ENCODE measurements at places on chromosomes 1 and 21.
A peak's percentile ranks its signal among the peaks of the same experiment; 100 is the strongest.

DNA sequence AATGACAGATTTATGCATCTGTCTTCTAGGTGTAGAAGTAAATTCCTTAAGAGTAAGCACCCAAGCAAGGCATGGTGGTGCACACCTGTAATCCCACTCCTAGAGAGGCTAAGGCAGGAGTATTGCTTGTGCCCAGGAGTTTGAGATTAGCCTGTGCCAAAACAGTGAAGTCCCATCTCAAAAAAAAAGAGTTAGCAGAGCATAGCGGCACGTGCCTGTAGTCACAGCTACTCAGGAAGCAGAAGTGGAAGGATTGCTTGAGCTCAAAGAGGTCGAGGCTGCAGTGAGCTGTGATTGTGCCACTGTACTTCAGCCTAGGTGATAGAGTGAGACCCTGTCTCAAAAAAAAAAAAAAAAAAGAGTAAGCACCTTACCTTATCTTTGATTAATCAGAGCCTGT, 15.1 kb upstream of the TIPRL start:
- no peak for DNase-seq

DNA sequence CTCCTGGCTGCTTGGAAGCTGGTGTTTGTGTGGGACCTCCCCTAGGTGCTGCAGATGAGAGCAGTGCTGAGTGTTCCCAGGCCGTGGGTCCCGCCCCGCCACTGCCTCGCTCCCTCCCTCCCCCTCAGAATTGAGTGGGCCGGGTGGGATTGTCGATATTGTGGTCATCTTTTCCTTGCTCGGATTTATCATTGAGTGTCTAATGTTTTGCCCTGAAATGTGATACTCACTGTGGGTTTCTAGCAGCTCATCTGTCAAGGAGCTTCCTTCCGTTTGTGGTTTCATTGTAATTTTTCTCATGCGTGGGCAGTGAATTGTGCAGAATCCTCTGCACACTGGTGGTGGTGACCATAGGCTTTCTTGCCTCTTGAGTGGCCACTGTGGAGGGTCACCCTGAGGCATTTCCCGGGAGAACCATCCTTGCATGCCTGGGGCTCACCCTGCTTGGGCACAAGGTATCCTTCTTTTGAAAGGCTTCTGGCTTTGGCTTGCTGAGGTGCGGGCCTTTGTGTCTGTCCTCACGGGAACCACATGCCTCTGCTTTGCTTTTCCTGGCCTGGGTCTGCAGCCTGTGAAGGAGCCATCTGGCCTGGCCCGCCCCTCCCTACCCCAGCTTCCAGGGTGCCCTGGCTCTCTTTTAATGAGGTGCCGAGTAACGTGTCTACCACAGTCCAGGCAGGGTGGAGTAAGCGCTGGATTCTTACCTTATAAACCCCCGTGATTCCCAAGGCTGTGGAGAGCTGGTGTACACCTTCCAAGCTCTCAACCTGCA, 25.6 kb downstream of the SLX9 start:
- DNase-seq, result peak; percentile 66

- no peak for DNase-seq
These were observed 72.9 kb downstream of the LBR start for GRCh38 chr1:225354906-225355305.

- peak; percentile 17 for DNase-seq
These were observed 7.1 kb upstream of the NSUN4 start for GRCh38 chr1:46333300-46334029.

GRCh38 chr1:181126289-181126688, 37.8 kb downstream of the IER5 start:
- no peak for DNase-seq

DNA sequence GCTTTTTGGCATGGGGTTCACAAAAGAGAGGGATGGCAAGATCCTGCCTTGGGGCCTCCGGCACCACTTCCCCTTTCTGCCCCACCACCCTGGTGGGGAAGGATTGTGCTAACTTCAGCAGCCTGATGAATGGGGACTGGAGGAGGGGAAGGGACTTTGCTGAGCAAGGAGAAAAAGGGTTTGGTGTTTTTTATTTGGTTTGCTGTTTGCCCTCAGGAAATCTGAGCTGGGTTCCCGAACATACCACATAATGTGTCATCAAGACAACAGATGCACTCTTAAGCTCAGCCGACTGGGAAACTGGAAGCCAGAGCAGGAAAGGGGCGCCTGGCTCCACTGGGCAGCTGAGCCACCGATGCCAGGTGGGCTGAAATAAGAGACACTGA, 19.8 kb downstream of the OLFML2B start:
- DNase-seq, result peak; percentile 75

- DNase-seq, result no peak
These were observed 1.4 kb upstream of the NVL start for GRCh38 chr1:224331326-224331725.

GRCh38 chr1:231177226-231177625, 15.4 kb downstream of the TRIM67 start:
- no peak for DNase-seq

DNA sequence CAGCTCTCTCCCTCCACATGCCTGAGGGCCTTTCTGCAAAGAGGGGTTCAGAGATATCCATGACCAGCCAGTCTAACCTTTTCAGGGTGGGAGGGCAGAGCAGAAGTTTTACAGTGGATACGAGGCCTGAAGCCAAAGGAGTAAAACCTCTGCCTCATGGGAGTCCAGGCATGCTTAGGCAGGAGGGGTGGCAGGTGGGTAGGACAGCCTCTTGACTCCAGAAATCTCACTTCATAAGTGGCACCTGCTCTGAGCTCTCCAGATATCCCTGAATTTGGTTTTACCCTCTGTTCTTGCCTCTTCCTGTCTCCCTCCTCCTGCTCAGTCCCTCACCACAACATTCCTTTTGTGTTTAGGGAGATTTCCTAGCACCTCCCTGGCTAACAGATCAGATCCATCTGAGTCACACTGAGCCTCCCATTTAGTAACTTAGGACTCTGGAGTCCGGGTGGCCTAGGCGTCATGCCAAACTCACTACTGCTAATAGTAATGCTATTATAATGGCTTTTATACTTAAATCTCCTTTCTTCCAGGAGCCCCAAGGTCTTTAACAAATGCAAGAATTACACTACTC, 201.0 kb downstream of the HS2ST1 start:
- DNase-seq, result peak; percentile 92

- no peak for DNase-seq
These were observed 36.6 kb downstream of the XCL2 start for GRCh38 chr1:168507231-168507630.

GRCh38 chr21:17921579-17922530, 102.7 kb upstream of the C21orf91 start:
- peak; percentile 91 for DNase-seq

- DNase-seq, result no peak
These were observed 1.7 kb downstream of the EGLN1 start for GRCh38 chr1:231420299-231420958.

DNA sequence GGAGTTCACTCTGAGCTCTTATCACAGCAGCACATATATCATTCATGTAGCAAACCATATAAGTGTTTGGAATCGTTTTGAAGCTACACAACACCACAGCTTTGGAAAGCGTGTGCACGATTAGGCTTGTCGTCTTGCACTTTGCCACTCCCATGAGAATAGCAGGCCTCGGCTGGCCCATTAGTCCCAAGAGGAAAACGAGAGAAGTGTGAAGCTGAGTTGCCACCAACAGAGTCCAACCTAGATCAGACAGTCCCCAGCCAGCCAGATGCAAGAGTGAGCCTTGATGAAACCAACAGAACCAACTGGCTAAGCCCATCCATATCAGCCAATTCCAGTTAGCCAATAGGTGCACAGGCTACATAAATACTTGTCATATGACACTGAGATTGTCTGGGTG, 238.4 kb downstream of the C1orf94 start:
- DNase-seq, result no peak

DNA sequence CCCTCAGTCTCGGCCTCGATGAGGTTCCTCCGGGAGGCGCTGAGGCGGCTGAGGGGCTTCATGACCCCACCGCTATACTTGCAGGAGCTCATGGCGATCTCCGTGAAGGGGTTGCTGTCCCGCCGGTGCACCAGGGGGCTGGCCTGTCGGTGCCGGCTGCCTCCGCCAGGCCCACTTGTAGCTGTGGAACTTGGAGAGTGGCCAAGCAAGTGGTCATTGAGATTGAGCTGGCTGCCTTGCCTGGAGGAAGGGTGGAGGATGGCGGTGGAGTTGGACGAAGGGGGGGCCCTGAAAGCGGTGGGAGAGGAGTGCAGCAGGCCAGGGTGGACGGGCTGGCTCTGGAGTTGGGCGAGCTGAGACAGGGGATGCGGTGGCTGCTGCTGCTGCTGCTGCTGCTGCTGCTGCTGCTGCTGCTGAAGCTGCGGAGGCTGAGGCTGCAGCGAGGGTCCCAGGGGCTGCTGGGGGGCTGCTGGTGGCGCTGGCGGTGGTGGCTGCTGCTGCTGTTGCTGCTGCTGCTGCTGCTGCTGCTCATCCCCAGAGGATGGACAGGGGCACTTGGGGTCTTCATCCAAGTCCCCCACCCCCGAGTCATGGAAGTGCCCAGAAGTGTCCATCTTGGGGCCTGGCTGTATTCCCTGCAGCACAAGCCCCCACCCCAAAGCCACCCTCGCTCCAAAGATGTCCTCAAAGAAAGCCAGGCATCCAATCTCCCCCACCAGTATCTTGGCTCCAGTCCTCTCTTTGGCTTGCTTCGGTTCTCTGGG, 548 bp downstream of the KCNN3 start:
- peak; percentile 22 for DNase-seq

GRCh38 chr1:178960482-178961240, 65.0 kb upstream of the FAM20B start:
- peak; percentile 22 for DNase-seq

DNA sequence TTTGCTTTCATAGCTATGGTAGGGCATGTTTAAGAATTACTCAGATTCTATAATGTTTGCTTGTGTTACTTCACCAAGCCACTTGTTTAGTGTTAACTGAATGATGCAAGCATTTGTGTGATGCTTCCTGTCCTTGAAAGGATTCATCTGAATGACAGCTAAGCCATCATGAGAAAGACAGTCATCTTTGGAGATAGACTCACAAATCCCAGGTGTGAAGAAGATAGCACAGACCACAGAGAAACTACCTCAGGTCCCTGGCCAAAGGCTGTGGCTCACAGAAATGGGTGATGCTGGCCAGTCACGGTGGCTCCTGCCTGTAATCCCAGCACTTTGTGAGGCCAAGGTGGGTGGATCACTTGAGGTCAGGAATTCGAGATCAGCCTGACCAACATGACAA, 321.4 kb downstream of the DPYD start:
- DNase-seq, result no peak

GRCh38 chr1:172456344-172456769, 12.5 kb upstream of the PIGC start:
- DNase-seq, result no peak

GRCh38 chr1:11802616-11802972, 3.2 kb downstream of the MTHFR start:
- DNase-seq, result no peak

GRCh38 chr21:27806281-27806680, 839.4 kb upstream of the ADAMTS5 start:
- DNase-seq, result no peak

DNA sequence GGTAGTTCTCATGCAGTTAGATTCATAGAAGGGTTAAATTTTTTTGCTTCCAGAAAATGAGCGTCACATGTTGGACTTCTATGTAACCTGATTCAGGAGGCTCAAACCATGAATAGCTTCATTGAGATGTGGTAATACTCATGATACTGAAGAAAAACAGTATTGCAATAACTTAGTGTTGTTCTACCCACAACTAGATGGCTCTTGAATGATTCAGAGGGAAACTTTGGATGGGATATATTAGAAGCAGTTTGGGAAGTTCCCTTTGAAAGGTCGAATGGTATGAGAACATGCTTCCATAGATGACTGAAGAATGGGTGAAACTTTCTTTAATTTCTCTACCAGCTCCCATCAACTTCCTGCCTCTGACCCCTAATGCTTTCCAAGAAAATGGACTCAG, 211.7 kb upstream of the PTGFR start:
- DNase-seq, result peak; percentile 96
